Activated naive CD4-positive, alpha-beta T cell treated with anti-CD3 and anti-CD28 coated beads, Interleukin-2, amount 50 U/mL, for 16 hours (primary cell): ENCODE measurements at places on chromosomes 12 and 14.

DNA sequence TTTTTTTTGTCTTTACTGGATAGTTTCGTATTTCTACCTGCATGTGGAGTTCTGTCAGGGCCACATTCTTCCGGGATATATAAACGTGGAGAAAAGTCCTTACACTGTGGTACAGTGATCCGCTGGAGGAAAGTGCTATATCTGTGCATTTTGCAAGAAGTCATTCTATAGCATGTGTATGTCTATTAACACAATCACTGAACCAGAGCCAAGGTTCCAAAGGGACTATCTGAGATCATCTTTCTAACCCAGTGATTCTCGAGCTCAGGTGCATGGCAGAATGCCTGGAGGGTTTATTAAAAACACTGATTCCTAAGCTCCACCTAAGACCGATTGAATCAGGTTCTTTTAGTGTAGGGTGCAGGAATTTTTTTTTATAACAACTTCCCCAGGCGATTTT is 354.0 kb downstream of the NRXN3 start:
- DNase-seq, result no peak

GRCh38 chr12:45427042-45427441 is 211.1 kb downstream of the ANO6 start:
- DNase-seq, result no peak

- no peak for DNase-seq
Measured at GRCh38 chr12:58648176-58648575, 272.1 kb downstream of the LRIG3 start.

DNA sequence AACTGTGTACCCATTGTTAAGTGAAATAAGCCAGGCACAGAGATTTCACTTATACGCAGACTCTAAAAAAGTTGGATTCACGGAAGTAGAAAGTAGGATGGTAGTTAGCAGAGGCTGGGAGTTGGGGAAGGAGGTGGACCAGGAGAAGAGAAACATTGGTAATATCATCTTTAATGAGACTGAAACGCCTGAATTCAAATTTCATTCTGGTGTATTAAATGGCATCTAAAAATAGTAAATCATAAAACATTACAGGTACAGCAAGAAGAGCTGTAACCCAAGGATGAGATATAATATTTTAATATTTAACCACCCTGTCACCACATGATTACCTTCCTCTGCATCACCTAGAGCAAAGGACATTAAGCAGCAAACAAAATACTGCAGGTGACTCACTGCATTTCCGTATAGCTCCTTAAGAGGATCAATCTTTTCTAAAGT is 99.4 kb downstream of the EPS8 start:
- no peak for DNase-seq

DNA sequence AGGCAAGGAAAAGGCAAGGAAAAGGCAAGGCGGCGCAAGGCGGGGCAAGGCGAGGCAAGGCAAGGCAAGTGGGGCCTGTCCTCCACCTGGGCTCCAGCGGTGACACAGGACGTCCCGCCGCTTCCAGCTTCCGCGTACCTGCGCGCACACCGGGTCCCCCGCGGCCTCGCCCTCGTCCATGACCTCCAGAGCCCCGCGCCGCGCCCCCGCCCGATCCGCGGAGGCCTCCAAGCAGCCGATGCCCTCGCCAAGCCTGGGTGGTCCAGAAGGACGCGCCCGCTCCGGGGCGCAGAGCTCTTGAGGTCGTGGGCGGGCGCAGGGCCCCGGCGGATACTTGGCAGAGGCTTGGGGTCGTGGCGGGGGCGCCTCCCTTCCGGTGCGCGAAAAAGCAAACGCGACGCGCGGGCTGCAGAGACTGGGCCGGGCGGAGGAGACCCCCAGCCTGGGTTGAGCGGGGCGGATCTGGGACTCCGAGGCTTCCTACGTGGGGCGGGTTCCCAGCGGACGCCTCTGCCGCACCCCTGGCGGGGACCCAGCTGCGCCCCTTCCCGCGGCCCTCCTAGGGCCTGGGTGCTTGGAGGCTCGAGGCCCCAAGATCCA is 60.8 kb upstream of the EIF5 start:
- no peak for DNase-seq

GRCh38 chr14:23006188-23006534 is 3.8 kb downstream of the C14orf93 start:
- no peak for DNase-seq

DNA sequence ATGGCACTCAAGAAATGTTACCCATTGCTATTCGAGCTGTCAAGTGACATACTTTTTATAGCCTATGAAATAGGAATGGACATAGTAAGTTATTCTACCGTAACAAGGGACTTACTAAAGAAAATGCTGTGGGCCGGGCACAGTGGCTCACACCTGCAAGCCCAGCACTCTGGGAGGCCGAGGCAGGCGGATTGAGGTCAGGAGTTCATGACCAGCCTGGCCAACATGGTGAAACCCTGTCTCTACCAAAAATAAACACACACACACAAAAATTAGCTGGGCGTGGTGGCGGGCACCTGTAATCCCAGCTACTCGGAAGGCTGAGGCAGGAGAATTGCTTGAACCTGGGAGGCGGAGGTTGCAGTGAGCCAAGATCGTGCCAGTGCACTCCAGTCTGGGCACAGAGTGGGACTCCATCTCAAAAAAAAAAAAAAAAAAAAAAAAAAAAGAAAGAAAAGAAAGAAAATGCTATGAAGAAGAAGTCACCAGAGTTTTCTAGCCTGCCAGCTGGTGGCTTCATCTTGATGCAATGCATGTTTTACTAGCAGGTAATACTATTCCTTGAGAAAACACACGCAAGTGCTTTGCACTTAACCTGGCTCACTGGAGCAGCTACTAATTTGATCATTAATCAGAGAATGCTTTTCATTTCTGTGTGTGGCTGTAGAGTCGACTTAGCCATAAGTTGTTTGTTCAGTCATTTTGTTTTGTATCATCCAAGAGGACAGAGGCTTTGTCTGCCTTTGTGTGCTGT is 166.7 kb upstream of the MYL2 start:
- DNase-seq, result no peak

DNA sequence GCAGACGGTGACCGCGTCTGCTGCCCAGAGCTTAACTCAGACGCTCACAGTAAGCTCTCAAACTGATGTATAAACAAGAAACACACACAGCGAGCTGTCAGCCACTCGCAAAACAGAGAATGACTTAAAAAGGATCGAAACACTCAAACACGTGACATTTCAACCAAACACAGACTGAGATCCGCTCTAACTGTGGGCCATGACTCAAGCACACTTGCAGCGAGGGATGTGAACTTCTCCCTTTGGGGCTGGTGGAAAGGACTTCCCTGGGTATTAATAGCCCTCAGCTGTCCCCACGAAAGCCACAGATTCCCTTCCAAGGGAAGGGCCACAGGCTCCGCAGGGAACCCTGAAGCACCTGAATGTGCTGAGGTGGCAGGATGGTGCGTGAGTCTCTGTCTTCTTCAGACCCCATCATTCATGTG is 29.1 kb downstream of the CCDC88C start:
- peak; percentile 51 for DNase-seq

- no peak for DNase-seq
Measured at GRCh38 chr14:75229661-75230139, 48.9 kb upstream of the FOS start.
